ENCODE measurements at places on chromosomes 6 and 20.

DNA sequence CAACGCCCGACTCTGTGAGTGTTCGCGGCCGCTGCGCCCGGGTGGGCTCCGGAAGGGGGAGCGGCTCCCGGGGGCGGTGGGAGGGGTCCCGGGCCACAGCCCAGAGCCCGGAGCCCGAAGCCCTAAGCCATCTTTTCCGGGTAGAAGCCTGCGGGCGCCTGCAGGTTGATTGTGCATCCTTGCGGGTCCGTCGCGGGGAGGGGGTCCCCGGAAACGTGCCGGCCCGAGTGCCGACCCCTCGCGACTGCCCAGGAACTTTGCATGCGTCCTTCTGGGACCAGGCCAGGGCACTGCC is 413 bp downstream of the PTPRA start:
- DNase-seq: peak; percentile 58

DNA sequence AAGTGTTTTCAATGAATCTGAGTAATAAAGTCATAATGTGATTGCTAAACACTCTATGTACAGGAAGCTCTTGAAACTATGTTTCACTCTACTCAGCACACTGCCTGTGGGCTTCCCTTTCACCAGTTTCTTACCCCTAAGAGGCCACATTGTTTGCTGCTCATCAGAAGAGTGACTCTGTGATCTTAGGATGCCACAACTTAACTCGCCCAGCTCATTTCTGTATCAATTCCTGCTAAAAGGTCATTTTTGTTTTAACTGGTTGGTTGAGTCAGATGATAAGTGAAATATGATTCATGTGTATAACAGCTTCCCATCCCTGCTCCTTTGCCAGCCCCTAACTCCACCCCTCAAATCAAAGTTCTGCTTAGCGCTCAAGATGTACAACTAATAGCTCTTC is 9.8 kb upstream of the NDUFAF4 start:
- peak; percentile 2 for DNase-seq

GRCh38 chr20:63057171-63058117 is 50.7 kb upstream of the BHLHE23 start:
- no peak for DNase-seq

GRCh38 chr6:45505470-45505869 is 127.7 kb upstream of the SUPT3H start:
- no peak for DNase-seq

- DNase-seq: no peak
Measured at GRCh38 chr6:108915258-108915657, 67.0 kb downstream of the ARMC2 start.

- no peak for DNase-seq
Measured at GRCh38 chr20:53017206-53017605, 45.0 kb downstream of the TSHZ2 start.

DNA sequence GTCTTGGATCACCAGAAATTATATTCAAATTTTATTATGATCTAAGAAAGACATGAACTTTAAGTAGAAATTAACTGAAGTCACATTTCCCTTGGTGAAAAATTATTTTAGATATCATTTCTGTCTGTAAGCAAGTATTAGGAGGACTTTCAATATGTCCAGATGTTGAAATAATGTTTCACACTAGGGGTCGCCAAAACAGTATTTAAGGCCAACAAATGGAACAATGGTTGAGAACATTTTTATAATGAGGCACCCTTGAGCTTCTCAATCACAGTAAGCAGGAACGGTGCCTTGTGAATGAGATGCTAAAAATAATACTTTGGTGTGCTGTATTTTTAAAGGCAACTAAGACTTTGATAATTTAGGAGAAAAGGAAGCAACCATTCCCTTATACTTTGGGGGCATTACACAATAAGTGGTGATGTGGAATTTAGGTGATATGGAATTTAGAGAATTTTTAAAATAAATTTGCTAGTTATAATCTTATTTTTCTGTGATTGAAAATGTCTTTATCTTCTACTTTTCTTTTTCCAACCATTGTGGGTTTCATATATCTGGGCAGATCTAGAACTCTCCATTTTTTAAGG is 9.6 kb upstream of the SF3B5 start:
- no peak for DNase-seq

- no peak for DNase-seq
Measured at GRCh38 chr6:79862126-79862525, 85.2 kb downstream of the ELOVL4 start.

GRCh38 chr6:51616243-51616642 is 471.2 kb downstream of the PKHD1 start:
- DNase-seq: no peak

- DNase-seq: no peak
Measured at GRCh38 chr6:75199889-75200288, 6.0 kb downstream of the COL12A1 start.

GRCh38 chr6:84065693-84066290 is 32.2 kb downstream of the MRAP2 start:
- DNase-seq: no peak

DNA sequence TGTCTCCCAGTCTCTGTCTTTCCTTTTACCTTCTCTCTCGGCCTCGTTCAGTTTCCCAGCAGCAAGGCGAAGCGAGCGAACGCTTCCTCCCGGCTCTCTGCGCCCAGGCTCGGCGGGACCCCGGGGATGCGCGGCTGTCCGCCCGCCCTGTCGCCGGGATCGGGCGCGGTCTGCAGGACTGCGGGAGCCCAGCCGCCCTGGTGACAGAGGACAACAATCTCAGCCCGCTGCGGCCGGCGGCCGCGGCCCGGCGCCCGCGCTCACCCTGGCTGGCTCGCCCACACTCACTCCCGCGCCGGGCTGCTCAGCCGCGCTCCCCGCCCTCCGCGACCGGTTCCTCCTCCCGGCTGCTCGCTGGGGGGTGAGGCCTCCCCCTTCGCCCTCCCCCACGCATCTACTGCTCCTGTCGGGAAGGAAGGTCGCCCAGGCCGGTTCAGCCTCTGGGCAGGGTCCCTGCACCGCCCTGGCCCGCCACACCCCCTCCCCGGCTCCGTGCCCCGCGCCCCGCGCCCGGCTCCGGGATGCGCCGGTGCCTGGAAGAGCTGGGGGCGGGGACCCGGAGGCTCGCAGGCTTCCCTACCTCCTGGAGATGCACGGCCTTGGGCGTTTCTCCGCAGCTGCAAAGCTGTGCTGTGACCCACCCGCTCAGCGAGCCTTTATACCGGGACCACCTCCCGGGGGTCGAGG is 410 bp downstream of the SYNE1 start:
- no peak for DNase-seq

DNA sequence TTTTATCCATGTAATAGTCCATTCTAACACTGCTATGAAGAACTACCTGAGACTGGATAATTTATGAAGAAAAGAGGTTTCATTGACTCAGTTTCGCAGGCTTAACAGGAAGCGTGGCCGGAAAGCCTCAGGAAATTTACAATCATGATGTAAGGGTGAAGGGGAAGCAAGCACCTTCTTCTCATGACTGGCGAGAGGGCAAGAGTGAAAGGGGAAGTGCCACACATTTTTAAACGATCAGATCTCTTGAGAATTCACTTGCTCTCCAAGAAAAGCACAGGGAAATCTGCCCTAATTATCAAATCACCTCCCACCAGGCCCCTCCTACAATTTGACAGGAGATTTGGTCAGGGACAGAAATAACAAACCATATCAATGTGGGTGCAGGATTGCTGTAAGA is 859.7 kb downstream of the EPHA7 start:
- DNase-seq: no peak

- no peak for DNase-seq
Measured at GRCh38 chr6:11828262-11828870, 49.8 kb upstream of the ADTRP start.

DNA sequence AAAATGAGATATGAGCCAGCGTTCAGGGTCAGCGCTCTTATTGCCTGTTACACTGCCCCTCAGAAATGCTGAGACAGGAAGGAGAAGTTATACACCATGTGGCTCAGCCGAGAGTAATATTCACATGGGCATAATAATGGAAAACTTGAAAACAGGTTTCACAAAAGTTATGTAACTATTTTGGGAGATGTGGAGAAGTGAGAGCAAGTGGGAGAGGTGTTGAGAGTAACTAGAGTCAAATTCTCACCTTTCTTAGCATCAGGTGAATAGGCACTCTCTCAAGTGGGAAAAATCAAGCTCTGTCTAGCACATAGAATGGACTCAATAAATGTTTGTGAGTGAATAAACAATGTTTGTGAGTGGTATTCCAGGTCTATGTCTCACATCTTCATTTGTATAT is 94.5 kb downstream of the TBX18 start:
- no peak for DNase-seq

DNA sequence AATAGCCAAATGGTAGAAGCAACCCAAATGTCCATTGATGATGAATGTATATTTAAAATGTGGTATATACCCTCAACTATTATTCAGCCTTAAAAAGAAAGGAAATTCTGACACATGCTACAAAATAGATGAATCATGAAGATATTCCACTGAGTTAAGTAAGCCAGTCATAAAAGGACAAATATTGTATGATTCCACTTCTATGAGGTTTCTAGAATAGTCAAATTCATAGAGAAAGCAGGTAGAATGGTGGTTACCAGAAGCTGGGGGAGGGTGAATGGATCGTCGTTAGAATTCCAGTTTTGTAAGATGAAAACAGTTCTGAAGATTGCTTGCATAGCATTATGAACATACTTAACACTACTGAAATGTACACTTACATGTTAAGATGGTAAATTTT is 214.3 kb upstream of the MYLIP start:
- no peak for DNase-seq

DNA sequence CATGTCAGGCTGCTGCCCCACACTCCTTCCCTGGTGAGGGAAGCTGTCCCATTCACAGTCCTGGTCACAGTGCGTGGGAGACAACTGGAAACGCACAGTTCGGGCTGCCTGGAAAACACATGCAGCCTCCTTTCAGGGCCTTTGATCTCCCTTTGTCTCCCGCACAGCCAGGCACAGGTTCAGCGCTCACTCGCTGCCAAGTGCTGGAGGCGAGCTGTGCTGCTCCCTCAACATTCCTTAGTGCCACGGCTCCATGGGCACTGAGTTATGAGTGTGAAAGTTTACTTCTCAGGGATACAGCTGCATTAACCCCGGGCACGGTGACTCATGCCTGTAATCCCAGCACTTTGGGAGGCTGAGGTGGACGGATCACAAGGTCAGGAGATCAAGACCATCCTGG is 9.1 kb downstream of the YTHDF1 start:
- no peak for DNase-seq

GRCh38 chr20:44615169-44615791 is 32.9 kb downstream of the PKIG start:
- DNase-seq: no peak
